ENCODE measurements at places on chromosomes 13 and 19.
A peak's percentile ranks its signal among the peaks of the same experiment; 100 is the strongest.

- no peak for DNase-seq
Measured at GRCh38 chr13:110766671-110767430, 53.4 kb downstream of the ING1 start.

GRCh38 chr19:10611907-10612306 is 13.4 kb upstream of the SLC44A2 start:
- DNase-seq, result no peak

GRCh38 chr19:50255115-50255514 is 51.7 kb downstream of the MYH14 start:
- no peak for DNase-seq

GRCh38 chr13:44757671-44758070 is 181.5 kb upstream of the TSC22D1 start:
- DNase-seq, result no peak

DNA sequence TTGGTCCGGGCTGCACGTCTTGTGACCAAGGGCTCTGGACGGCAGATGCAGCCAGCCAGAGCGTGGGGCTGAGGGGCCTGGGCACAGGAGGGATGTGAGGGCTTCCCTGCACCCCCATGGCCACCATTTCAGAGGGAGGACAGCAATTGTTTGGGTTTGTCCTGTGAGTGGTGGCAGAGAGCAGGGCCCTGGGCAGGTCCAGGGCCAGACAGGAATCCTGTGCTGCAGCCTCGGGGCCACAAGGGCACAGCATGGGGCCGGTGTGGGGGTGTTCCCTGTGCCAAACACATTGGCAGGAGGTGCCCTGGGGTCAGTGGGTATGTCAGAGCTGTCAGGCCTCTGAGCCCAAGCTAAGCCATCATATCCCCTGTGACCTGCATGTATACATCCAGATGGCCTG is 32.2 kb downstream of the WTIP start:
- no peak for DNase-seq

- DNase-seq, result no peak
Measured at GRCh38 chr13:42478531-42479156, 95.3 kb upstream of the TNFSF11 start.

DNA sequence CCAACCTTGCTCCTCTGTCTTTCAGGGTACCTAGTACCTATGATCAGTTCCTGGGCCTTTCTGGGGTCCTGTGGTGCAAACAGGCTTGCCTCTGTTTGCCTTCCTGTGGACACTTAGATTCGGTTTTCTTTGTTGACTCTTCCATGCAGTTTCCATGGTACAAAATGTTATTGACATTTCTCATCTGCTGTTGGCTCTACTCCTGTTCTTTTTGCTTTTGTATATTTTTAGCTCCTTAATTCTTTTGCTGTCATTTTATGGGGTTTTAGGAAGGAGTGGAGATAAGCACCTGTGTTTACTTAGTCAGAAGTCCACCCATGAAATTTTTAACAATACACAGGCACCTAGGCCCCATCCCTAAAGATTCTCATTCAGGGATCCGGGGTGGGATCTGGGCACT is 20.5 kb upstream of the CNMD start:
- no peak for DNase-seq

DNA sequence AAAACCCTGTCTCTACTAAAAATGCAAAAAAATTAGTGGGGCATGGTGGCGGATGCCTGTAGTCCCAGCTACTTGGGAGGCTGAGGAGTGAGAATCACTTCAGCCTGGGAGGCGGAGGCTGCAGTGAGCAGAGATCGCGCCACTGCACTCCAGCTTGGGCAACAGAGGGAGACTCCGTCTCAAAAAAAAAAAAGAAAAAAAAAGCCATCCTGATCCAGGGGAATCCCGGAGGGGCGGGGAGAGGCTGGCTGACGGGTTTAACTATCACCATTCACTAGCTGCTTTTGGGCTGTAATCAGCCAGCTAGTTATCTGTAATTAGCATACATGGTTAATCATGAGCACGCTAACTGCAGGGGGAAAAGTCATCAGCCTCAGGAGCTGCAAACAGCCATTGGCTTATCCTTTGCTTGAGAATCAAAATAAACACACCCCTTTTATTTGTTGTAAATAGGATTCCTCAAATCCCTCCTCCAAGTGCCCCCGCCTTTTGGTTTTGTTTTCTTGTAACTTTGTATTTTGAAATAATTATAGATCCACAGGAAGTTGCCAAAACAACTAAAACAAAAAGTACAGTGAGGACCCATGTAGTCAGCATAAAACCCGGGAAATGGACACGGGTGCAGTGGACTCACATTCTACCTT is 9.6 kb downstream of the FSD1 start:
- DNase-seq, result no peak

- DNase-seq, result no peak
Measured at GRCh38 chr13:23903906-23904280, 6.6 kb upstream of the C1QTNF9B start.

DNA sequence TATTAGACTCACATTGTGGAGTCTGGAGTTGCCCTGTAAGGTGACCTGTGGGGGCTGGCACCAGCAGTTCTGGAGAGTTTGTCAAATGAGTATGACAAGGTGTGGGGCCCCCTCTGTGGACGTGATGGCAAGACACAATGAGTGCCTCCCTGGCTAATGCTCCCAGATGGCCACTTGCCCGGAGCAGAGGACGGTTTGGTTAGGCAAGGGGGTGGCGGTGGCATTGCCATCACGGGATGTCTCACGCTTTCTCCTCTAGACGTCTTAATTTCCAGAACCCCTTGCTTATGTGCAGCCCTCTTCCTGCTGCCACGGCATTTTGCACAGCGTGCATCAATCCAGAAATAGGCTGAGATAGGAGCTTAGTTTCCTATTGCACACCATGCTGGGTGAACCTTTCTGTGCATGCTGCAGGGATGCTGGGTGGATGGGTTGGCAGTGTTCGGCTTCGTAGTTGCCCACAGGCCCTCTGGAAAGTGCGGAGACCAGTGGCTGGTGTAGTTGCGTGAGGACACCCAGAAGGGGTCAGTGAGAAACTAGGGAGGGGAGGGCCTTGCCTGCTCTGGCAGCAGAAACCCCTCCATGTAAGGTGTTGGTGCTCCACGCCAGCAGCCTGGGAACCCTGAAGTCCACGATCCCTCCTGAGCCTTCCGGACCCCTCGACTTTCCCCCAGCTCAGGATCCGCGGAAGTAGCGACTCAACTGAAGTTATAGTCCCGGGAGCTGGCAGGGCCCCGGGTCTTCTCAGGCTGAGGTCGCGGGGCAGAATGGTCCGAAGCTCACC is 18.1 kb upstream of the LRP3 start:
- DNase-seq, result no peak

GRCh38 chr19:48392860-48393558 is 459 bp upstream of the GRIN2D start:
- DNase-seq, result no peak

GRCh38 chr19:46303691-46304397 is 7.0 kb downstream of the HIF3A start:
- no peak for DNase-seq

- DNase-seq, result no peak
Measured at GRCh38 chr13:95137096-95137495, 164.2 kb downstream of the ABCC4 start.

GRCh38 chr19:13606156-13606555 is 99.9 kb upstream of the CACNA1A start:
- no peak for DNase-seq

GRCh38 chr13:46339035-46339666 is 47.9 kb downstream of the RUBCNL start:
- no peak for DNase-seq

DNA sequence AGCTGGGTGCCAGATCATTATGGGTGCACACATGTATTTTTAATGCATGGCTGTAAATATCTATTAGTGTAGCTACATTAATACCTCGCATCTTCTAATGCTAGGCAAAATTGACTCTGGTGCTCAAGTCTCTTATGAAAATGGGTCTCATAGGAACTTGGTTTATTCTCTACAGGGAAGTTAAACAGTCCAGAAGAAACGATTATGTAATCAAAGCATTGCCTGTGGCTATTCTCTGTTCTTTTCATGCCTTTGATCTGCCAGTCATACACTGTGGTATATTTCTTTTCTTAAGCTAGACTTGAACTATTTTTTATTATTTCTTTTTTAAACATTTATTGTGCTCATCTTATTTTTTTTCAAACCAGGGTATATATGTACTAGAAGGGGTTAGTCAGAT is 1015.0 kb downstream of the SLITRK1 start:
- no peak for DNase-seq

- no peak for DNase-seq
Measured at GRCh38 chr13:50934735-50935435, 25.3 kb downstream of the RNASEH2B start.

DNA sequence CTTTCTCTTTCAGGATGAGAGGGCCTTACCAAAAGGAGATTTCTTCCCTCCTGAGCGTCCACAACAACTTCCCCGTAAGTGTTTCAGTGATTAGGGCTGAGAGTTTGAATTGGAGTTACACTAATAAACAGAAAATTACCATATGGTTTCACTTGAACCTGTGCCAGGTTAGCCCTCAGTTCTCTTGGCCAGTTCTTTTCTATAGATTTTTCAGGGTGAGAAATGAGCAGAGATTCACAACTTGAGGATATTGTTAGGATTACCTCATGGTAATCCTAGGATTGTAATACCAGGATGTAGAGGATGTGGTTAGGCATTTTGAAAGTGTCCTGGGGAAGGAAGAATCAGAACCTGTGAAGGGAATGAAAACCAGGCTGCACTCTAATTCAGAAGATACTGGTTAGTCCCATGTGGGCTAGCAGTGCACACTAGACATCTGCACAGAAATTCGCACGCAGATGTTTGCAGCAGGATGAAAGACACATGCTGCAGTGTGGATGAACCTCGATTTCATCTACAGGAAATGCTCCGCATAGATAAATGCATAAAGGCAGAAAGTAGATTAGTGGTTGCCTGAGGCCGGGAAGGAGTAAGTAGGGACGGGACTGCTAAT is 24.1 kb downstream of the HNRNPM start:
- no peak for DNase-seq

DNA sequence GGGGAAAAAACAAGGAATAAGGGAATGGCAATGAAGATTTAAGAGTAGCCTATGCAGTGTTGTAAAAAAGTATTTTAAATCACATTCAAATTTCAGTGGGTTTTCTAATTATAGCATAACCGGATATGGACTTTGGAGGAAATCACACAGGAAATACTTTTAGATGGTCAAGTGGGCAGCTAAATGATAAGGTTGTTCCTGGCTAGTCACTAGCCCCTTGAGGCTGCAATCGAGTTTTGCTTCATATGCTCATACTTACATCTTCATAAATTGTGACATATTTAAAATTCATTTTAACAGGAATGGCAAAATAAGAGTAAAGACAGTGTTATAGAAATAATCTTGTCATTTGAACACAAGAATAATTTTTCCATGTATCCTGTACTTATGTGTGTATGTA is 88.9 kb downstream of the WDFY2 start:
- no peak for DNase-seq

DNA sequence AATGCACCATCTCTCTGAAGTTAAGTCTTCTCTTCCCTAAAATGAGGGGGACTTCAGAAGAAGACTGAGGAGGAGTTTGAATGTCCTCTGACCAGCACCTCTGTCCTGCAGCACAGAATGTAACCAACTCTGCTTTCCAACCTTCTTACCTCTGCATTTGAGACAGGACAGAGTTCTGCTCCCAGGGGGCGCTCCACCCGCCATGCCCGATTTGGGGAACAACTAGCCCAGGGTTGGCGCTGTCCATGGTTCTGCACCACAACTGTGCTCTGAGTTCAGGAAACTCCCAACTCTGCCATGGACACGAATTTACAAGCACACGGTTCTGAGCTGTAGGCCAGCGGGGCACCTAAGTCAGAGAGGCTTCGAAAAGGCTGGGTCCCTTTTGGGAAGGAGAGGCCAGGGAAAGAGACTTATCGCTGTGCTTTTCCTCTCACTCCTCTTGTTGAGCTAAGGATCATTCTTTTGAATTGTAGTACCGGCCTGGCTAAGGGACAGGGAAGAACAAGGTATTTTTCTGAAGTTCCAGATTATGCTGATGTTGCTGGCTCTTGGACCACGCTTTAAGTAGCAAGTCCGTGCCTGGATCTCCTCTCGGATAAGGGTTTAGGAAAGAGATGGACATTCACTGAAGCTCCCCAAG is 22.2 kb downstream of the SIGLEC5 start:
- DNase-seq, result peak; percentile 59

GRCh38 chr13:33846303-33847062 is 28.5 kb downstream of the RFC3 start:
- no peak for DNase-seq

GRCh38 chr13:67008075-67008668 is 222.0 kb downstream of the PCDH9 start:
- DNase-seq, result no peak

- no peak for DNase-seq
Measured at GRCh38 chr19:3250675-3251074, 26.2 kb downstream of the CELF5 start.

GRCh38 chr19:13013649-13014048 is 18.4 kb downstream of the NFIX start:
- no peak for DNase-seq
